Ovary (tissue), 10 donors: ENCODE measurements at places on chromosomes 7 and 10.
A peak's percentile ranks its signal among the peaks of the same experiment; 100 is the strongest.

- DNase-seq: no peak
Observed at GRCh38 chr10:121683816-121684215, 85.6 kb upstream of the FGFR2 start.

- no peak for DNase-seq
Observed at GRCh38 chr10:14779001-14779651, 4.4 kb upstream of the FAM107B start.

- no peak for DNase-seq
Observed at GRCh38 chr7:16587790-16588189, 57.8 kb downstream of the ANKMY2 start.

GRCh38 chr10:22992075-22992474, 64.2 kb downstream of the ARMC3 start:
- no peak for DNase-seq

GRCh38 chr7:4683043-4683883, 1.2 kb downstream of the FOXK1 start:
- DNase-seq: peak; percentile 56

DNA sequence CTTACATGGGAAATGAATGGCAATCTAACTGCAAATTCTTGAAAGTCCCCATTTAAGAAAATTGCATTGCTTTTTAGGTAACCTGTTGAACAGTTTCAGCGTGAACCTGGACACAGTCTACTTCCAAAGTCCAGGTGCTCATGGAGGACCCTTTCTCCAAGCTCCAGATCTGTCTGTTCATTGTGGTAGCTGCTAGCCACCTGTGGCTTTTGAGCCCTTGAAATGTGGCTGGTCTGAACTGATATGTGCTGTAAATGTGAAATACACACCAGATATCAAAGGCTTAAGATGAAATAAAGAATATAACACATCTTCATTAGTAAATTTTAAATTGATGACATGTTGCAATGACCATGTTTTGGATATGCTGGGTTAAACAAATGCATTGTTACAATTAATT, 4.2 kb downstream of the CACNB2 start:
- DNase-seq: no peak

DNA sequence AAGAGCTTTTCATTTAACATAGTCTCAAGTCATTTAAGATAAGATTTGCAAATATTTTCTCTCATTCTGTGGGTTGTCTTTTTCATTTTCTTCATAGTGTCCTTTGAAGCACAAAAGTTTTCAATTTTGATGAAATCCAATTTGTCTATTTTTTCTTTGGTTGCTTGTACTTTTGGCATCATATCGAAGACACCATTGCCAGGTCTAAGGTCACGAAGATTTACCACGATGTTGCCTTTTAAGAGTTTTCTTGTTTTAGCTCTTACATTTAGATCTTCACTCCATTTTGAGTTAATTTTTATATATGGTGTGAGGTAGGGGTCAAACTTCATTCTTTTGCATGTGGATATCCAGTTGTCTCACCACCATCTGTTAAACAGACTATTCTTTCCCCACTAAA, 34.7 kb downstream of the TMEM270 start:
- DNase-seq: no peak

- DNase-seq: peak; percentile 2
Observed at GRCh38 chr10:49601857-49602256, 8.3 kb upstream of the SLC18A3 start.

DNA sequence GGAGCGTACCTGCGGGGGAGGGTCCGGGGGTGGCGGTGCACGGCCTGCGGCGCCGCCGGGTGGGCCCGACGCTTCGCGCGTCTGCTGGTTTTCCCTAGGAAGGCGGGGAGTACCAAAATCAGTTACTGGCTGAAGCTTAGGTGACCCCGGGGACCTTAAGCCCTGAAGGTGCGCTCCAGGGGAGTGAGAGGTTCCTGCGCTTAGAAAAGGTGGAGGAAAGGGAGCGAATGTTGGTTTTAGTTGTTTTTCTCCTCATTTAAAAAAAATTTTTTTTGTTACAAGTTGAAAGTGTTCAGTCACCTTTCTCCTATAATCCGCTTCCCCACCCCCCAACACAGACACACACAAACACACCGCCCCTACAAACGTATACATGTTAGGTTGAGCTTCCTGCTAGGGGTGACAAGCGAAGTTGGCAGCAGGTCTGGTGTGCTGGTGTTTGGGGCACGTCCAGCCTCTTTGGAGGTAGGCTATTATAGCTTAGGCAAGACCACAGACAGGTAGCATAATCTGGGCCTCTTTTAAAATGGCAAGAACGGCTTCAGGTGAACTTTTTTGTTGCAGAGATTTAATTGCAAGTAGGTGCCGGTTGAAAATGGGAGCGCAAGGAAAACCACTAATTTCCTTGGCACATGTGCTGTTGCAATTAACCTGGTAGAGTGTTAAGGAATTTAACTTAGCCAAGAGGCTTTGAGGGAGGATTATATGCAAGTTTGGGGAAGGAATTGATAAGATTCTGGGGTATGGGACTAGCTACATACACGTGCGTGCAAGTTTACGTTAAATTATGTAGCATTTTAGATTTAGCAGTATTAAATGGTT, 945 bp downstream of the ADD3 start:
- DNase-seq: peak; percentile 48

DNA sequence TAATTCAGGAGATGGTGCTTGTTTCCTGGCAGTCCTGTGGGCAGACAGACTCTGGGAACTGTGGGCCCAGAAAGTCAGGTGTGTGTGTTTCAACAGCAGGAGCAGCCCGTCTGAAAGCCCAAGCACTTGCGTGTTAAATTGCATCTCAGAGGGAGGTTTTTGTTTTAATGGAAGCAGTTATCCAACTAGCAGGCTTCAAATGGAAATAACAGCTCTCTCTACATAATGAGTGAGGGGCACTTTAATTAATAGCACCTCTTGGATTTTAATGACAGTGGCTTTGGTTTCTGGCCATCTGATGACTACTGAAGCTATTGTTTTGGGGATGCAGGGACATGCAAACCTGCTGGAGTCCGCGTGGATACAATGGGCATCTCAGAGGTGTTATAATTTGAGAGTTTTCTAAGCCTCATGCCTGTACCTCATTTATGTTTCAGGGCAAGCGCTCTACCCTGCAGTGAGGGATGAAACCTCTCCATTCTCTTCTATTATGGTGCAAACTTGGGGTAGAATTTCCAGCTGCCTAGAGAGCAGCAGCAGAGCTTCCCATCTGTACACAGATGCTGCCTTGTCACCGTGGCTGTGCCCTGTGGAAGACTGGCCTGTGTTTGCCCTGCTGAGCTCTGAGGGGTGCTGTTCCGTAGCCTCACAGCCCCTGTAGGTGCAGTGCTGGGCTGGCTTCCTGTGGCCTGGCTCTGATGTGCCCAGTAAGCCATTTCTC, 206.6 kb upstream of the GPR26 start:
- no peak for DNase-seq

DNA sequence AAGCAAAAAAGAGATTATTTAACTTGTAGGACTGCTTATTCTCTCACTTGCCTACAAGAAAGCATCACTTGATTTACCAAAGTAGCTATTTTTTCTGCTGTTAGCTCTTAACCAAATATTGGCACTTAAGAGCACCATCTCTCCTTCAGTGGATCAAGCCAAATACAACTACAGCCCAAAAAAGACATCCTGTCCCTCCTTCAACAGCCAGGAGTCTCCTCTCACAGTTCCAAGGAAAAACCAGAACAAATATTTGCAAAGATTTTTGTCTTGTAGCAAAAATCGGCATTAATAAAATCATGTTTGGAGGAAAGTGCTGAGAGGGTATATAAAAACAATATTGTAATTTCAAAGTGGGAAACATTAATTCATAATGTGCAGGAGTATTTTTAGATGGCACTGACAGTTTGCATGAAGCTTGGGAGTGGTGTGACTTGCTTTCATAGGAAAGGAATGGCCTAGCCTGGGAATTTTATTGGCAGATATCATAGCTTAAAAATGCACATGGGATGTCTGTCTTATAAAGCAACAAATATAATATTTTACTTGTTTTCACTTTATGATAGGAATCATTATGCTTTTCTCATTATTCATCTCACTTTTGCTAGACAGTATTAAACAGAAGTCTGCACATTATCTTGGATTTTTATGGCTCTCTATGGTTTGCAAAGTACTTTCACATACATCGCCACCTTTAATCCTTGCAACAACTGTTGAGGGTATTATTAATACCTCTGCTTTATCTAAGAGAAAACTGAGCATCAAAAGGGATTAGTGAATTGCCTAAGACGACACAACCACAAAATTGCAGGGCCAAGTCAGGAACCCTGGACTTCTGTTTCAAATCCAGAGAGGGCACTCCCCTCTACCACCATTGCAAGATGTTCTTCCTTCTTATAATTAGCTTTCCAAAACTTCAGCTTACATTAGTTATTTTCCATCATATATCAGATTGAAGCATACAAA, 103.5 kb downstream of the AGMO start:
- DNase-seq: no peak

GRCh38 chr7:128400566-128400965, 9.2 kb downstream of the IMPDH1 start:
- no peak for DNase-seq

GRCh38 chr7:92808006-92808405, 28.4 kb downstream of the CDK6 start:
- DNase-seq: no peak

DNA sequence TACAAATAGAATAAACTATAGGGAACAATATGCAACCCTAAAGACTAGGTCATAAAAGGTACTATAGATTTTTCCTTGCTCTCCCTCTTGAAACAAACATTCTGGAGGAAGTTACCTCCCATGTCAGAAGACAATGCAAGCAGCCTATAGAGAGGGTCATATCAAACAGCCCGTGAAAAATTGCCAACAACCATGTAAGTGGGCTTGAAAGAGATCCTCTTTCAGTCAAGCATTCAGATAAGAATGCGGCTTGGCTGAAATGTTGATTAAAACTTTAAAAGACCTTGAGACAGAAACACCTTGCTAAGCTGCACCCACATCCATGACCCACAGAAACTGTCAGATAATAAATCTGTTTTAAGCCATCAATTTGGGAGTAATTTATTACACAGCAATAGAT, 526.6 kb upstream of the GHITM start:
- no peak for DNase-seq

- DNase-seq: no peak
Observed at GRCh38 chr7:112064627-112065385, 141.4 kb downstream of the DOCK4 start.

GRCh38 chr7:81583090-81583489, 186.8 kb downstream of the HGF start:
- DNase-seq: no peak

- no peak for DNase-seq
Observed at GRCh38 chr10:61065051-61065450, 121.1 kb upstream of the RHOBTB1 start.

- no peak for DNase-seq
Observed at GRCh38 chr7:11895337-11895736, 63.3 kb upstream of the THSD7A start.

DNA sequence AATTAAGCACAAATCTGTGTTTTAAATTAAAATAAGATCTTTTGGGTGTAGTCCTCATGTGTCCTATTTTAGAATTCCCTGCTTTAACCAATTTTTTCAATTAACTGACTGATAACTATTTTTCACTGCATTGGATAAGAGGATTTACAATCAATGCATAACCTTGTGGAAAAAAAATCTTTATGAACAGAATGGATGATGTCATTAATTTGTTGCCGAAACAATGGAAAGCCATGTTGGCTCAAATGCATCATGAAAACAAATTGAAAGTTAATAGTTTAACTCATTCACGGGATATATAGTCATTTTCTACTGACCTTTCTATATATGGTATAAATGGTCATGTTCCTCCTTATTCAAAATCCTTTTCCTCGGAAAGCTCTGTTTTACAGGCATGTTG, 82.3 kb downstream of the PRLHR start:
- DNase-seq: no peak

- no peak for DNase-seq
Observed at GRCh38 chr10:13161857-13162271, 506 bp downstream of the MCM10 start.
